Foreskin keratinocyte (primary cell): ENCODE measurements at places on chromosomes 5 and 9. TPM values are rescaled to one million over a fixed set of nuclear protein-coding genes. Genes with fewer than 3 reads are reported as not detected.

DNA sequence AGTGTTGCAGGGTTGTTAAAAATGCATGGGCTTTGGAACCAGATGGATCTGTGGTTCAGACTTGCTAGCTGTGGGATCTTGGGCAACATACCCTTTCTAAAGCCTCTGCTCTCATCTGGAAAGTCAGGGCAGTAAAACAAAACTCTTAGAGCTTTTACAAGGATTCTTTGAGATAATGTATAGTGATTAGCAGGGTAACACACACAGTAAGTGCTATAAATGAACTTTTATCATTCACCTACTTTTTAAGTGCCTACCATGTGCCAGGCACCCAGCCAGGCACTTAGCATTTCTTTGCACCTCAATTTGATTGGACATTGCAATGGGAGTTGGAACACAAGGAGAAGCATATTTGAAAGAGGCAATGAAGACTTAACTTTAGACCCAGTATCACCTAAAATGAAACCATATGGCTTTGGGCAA is 208.6 kb upstream of the PAPPA start:
- no peak for DNase-seq

- DNase-seq: no peak
Observed at GRCh38 chr9:134286471-134287245, 39.6 kb upstream of the RXRA start.

- no peak for DNase-seq
Observed at GRCh38 chr5:54002779-54003178, 307.6 kb downstream of the ARL15 start.

GRCh38 chr5:135671052-135671705 is 92.4 kb upstream of the CXCL14 start:
- DNase-seq: no peak

- peak; percentile 52 for DNase-seq
Observed at GRCh38 chr9:114434878-114435311, 47.1 kb upstream of the AKNA start.

- DNase-seq: no peak
Observed at GRCh38 chr9:126642839-126643238, 29.1 kb downstream of the LMX1B start.

- DNase-seq: no peak
Observed at GRCh38 chr9:85501456-85501855, 240.3 kb downstream of the AGTPBP1 start.

DNA sequence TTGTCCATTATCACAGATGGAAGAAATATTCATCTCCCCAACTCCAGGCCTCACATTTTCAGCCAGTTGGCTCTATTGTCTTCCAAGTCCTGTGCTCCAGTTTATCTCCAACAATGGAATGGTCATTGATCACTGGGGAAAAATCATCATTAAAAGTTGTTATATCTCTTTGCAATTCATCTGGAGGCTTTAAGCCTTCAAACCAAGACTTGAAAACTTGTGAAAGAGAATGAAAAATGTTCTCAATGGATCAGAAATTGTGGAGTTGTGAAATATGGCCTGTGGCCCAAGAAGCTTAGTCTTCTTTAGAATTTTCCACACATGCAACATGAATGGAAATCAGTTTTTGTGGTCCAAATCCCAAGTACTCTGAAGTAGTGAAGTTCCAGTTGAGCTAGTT is 569.6 kb downstream of the EBF1 start:
- no peak for DNase-seq

DNA sequence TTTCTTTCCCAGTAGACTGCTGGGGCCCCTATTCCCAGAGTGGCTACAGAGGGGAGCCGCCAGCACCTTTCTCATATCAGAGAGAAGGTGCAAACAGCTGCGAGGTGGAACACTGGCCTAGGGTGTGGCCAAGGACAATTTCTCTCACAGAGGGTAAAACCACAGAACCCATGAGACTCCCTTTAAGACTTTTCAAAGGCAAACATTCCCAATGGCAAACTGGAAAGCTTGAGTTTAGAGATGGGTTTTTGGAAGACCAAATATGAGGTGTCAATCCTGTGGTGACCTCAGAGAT is 335.1 kb upstream of the PIK3R1 start:
- no peak for DNase-seq

DNA sequence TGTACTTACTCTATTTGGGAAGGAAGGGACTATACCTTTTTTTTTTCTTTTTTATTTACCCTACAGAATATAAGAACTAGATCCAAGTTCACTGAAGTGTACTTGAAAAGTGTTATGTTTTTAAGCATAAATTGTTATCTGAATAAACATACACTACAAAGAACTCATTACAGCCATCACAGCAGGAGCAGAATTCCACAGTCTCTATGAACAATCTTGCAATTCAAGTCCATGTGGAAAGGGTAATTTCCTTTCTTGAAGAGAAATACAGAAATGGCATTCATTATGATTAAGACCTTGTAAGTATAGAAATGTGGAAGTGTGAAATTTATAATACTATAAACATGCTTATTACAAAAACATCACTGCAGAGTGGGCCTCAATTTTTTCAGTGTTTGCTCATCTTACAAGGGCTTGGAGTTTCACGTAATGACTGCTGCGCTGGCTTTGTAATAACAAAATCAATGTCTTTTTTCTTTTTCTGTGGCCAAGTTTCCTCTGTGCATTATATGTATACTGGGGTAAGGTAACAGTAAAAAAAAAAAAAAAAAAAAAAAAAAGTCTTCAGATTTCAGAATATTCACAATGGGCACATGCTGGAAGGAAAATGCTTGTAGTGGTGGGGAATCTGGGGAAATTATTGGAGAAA is 77.0 kb upstream of the GNA14 start:
- DNase-seq: no peak

DNA sequence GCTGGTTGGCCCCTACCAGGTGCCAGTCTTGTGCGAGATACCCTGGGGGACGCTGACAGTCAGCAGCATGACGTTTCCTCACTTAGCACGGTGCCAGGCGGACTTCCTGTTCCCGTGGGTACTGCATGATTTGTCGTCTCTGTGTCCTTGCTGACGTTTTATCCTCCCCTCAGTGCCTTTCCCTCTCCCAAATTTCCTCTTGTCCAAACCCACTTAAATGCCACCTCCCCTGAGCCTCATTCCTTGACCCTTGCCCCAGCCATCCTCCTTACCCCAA is 60.6 kb upstream of the SAP30L start:
- no peak for DNase-seq

- no peak for DNase-seq
Observed at GRCh38 chr5:141915881-141916336, 7.8 kb upstream of the DELE1 start.

- peak; percentile 94 for DNase-seq
Observed at GRCh38 chr9:111970827-111971226, 74.2 kb downstream of the UGCG start.

- peak; percentile 63 for DNase-seq
Observed at GRCh38 chr9:109471475-109472393, 26.4 kb downstream of the PTPN3 start.

DNA sequence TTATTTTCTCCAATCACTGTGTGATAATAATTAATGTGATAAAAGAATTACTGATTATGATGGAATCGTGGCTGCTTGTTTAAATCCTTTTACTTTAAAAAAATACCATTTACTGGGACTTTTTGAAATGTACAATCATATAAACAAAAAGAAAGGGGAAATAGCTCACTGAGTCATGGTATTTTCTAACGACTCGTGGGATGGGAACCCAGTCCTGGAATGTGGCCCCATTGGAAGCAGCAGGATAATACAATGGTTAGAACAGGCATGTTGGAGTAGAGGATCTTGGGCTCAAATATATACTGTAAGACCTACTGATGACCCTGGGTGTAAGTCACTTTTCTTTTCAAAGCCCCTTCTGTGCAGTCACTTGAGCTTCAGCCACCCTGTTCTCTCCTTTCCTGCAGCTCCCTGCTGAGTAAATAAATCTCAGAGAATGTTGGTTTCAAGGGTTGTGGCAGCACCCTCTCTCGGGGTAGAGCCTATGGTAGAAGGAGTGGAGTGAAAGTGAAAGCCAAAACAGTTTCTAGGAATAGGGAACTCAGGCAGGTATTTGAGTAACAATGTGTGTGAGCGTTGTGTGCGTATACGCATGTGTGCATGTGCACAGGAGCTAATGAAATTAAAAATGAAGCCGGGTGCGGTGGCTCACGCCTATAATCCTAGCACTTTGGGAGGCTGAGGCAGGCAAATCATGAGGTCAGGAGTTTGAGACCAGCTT is 40.8 kb upstream of the LARP1 start:
- no peak for DNase-seq

DNA sequence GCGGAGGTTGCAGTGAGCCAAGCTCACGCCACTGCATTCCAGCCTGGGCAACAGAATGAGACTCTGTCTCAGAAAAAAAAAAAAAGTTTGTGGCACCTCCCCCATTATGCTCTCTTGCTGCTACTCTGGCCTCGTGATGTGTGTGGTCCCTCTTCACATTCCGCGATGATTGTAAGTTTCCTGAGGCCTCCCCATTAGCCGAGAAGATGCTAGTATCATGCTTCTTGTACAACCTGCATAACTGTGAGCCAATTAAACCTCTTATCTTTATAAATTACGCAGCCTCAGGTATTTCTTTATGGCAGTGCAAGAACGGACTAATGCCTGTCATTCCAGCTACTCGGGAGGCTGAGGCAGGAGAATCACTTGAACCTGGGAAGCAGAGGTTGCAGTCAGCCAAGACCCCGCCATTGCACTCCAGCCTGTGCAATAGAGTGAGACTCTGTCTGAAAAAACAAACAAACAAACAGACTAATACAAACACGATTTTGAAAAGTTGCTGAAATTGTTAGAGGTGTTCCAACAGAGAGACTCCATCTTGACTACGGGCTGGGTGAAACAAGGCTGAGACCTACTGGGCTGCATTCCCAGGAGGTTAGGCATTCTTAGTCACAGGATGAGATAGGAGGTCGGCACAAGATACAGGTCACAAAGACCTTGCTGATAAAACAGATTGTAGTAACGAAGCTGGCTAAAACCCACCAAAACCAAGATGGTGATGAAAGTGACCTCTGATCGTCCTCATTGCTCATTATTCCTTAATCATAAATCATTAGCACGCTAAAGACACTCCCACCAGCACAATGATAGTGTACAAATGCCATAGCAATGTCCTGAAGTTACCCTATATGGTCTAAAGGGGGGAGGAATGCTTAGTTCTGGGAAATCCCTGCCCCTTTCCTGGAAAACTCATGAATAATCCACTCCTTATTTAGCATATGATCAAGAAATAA is 8.3 kb upstream of the AFF4 start:
- peak; percentile 39 for DNase-seq

GRCh38 chr5:13246053-13246452 is 698.4 kb downstream of the DNAH5 start:
- no peak for DNase-seq

GRCh38 chr5:63655043-63655442 is 307.2 kb downstream of the HTR1A start:
- no peak for DNase-seq

DNA sequence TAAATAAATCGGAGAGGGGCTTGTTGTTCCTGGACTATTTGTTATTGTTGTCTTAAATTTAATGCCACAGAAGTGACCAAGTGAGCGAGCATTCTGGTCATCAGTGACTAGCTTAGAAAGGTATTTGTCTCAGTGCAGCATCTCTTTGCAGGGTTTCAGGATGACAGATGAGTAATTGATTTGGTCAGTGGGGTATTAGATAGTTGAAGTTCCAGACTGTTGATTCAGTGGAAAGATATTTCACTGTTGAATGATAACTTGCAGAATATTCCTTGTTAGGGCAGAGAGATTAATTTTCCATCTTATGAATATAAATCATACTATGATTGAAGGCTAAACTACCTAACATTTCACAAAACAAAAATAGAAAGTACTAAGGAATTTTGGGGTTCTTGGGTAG is 122.4 kb downstream of the TRIO start:
- peak; percentile 95 for DNase-seq

GRCh38 chr5:78661691-78662090 is 13.1 kb upstream of the LHFPL2 start:
- DNase-seq: no peak

GRCh38 chr9:98949565-98949964 is 5.9 kb downstream of the COL15A1 start:
- DNase-seq: no peak

GRCh38 chr9:16112116-16112515 is 559.3 kb downstream of the CCDC171 start:
- DNase-seq: no peak

DNA sequence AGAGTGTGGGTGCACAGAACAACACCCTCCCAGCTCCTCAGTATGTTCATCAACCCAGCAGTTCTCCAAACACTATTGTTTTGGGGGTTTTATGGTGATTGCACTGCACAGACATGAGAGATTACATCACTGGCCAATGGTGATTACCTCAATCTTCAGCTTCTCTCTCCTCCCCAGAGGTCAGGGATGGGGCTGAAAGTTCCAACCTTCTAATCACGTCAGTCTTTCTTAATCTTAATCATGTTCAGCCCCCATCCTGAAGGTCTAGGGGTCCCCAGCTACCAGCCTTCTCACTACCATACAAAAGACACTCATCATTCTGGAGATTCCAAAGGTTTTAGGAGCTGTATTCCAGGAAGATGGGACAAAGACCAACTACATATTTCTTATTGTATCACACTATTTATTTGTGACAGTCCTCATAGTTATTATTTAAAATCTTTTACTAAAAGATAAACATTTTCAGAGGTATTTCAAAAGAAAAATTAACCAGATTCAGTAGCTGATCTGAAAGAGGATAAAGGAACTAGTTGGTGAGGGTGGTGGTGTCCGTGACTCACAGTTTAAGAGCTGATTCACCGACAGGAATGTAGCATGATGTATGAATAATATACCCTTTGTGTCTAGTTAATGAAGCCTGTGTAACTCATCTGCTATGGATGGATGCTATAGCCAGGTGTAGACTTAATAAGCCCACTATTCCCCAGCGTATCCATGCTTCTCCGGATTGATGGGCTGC is 35.6 kb downstream of the RASEF start:
- peak; percentile 85 for DNase-seq

- peak; percentile 27 for DNase-seq
Observed at GRCh38 chr9:136728548-136729123, 14.1 kb downstream of the LCN10 start.

Gene NOL8
- 15.2 and 16.8 TPM in 2 replicates for polyA plus RNA-seq

Gene DND1
- 0.47 and 0.57 TPM in 2 replicates for polyA plus RNA-seq

Gene GGTA1
- not detected in 2 replicates for polyA plus RNA-seq

Gene C9orf50
- polyA plus RNA-seq: not detected in 2 replicates

Gene FOXI1
- polyA plus RNA-seq: not detected in 2 replicates

Gene SPATA24
- polyA plus RNA-seq: 5.3 and 5.7 TPM in 2 replicates

Gene GRIA1
- 0.04 and 0.09 TPM in 2 replicates for polyA plus RNA-seq

Gene ACOT12
- polyA plus RNA-seq: not detected in 2 replicates

Gene CCL27
- polyA plus RNA-seq: 1.2 and 2.5 TPM in 2 replicates

Gene PCDHB7
- polyA plus RNA-seq: not detected in 2 replicates

Gene TNPO1
- 22.3 and 26.7 TPM in 2 replicates for polyA plus RNA-seq

Gene SNX18
- 3.7 and 3.9 TPM in 2 replicates for polyA plus RNA-seq

Gene OLFM1
- 0.10 and 0.29 TPM in 2 replicates for polyA plus RNA-seq

Gene LRRC19
- polyA plus RNA-seq: not detected in 2 replicates

Gene RNF208
- polyA plus RNA-seq: 1.2 and 1.6 TPM in 2 replicates
